Left lung (tissue), 14 donors: ENCODE measurements at places on chromosomes 6 and 20. TPM values are rescaled to one million over a fixed set of nuclear protein-coding genes. Genes with fewer than 3 reads are reported as not detected.
A peak's percentile ranks its signal among the peaks of the same experiment; 100 is the strongest.

Gene GPX5
- not detected for total RNA-seq

Gene CLPSL1
- not detected for total RNA-seq

Gene SCGN
- total RNA-seq, result not detected

Gene NKAIN2
- total RNA-seq, result not detected

Gene TNXB
- 78.4 TPM for total RNA-seq

Gene ULBP2
- 2.2 TPM for total RNA-seq

Gene COL21A1
- total RNA-seq, result 14.7 TPM

Gene TTBK1
- 0.26 TPM for total RNA-seq

Gene HUS1B
- total RNA-seq, result 0.41 TPM

Gene RHAG
- total RNA-seq, result not detected

Gene OR14J1
- not detected for total RNA-seq

Gene OR2B6
- not detected for total RNA-seq

- no peaks in the 10 kb centered on the region for H3K27me3 ChIP-seq
- peak overlapping the region; percentile 33 for H3K27ac ChIP-seq
- H3K4me1 ChIP-seq, result peaks cover 53% of the 10 kb centered on the region
Measured at GRCh38 chr20:63942969-63943807, 13.0 kb downstream of the UCKL1 start.

- no peak overlapping the region for H3K4me3 ChIP-seq
- H3K27me3 ChIP-seq, result no peaks in the 10 kb centered on the region
- no peaks in the 10 kb centered on the region for H3K36me3 ChIP-seq
- H3K4me1 ChIP-seq, result no peaks in the 10 kb centered on the region
- H3K27ac ChIP-seq, result no peak overlapping the region
- no peak for DNase-seq
Measured at GRCh38 chr20:60408435-60408834, 450.2 kb downstream of the CDH26 start.

GRCh38 chr6:149264629-149265028 lies 52.9 kb upstream of the TAB2 start:
- no peaks in the 10 kb centered on the region for H3K4me1 ChIP-seq
- no peak overlapping the region for H3K4me3 ChIP-seq
- DNase-seq, result no peak
- no peak overlapping the region for H3K27ac ChIP-seq
- H3K36me3 ChIP-seq, result no peaks in the 10 kb centered on the region

GRCh38 chr20:47727909-47728361 lies 57.3 kb downstream of the SULF2 start:
- no peak overlapping the region for H3K4me3 ChIP-seq
- no peaks in the 10 kb centered on the region for H3K36me3 ChIP-seq
- peak overlapping the region; percentile 91 for H3K27ac ChIP-seq
- H3K27me3 ChIP-seq, result no peaks in the 10 kb centered on the region

DNA sequence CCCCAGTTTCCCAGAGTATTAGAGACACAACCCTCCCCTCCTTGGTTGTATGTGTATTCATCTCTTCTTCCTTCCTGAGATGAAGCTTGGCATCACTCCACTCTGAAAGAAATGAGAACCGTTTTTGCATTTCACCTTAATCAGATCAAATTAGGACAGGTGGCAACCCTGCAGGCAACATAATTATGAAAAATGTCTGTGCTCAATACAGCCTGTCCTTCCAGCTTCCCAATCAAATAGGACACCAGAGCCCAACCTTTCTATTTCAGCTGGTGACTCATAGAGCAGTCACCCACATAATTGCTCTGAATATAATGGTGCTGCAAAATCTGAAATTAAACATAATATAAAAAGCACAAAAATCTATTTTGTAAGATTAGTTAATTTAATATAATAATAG lies 310.2 kb upstream of the AGPAT4 start:
- no peaks in the 10 kb centered on the region for H3K27me3 ChIP-seq
- no peak overlapping the region for H3K4me3 ChIP-seq
- no peaks in the 10 kb centered on the region for H3K36me3 ChIP-seq
- no peak overlapping the region for H3K27ac ChIP-seq
- no peaks in the 10 kb centered on the region for H3K4me1 ChIP-seq

DNA sequence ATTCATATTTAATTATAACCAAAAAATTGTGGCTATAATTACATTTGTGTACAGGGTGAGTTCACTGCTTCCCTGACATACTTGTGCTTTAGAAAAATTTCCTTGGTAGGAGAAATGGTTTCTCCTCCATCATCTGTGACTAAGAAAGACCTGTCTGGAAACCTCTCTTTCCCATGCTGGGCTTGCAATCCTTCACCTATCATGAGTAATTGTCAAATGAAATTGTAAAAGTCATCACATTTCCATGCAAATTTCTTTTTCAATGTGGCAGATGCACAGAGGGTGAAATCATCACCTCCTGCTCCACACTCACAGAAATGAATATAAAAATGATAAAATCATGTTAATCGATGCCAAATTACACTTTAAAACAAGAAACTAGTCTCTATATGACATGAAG lies 1.5 kb upstream of the SIRPB1 start:
- H3K4me1 ChIP-seq, result no peaks in the 10 kb centered on the region
- no peaks in the 10 kb centered on the region for H3K36me3 ChIP-seq
- H3K27me3 ChIP-seq, result no peaks in the 10 kb centered on the region
- DNase-seq, result no peak

GRCh38 chr6:11197175-11197536 lies 35.3 kb downstream of the NEDD9 start:
- no peak overlapping the region for H3K4me3 ChIP-seq
- peak overlapping the region; percentile 4 for H3K27ac ChIP-seq
- peaks cover 9% of the 10 kb centered on the region for H3K4me1 ChIP-seq
- H3K36me3 ChIP-seq, result peaks cover 2% of the 10 kb centered on the region
- DNase-seq, result no peak

GRCh38 chr6:22952097-22952496 lies 382.7 kb downstream of the HDGFL1 start:
- no peak overlapping the region for H3K27ac ChIP-seq
- H3K4me1 ChIP-seq, result no peaks in the 10 kb centered on the region
- no peaks in the 10 kb centered on the region for H3K27me3 ChIP-seq
- no peak for DNase-seq
- H3K36me3 ChIP-seq, result no peaks in the 10 kb centered on the region

- H3K4me1 ChIP-seq, result no peaks in the 10 kb centered on the region
- no peaks in the 10 kb centered on the region for H3K27me3 ChIP-seq
- no peaks in the 10 kb centered on the region for H3K36me3 ChIP-seq
Measured at GRCh38 chr6:24405262-24405661, 2.5 kb downstream of the MRS2 start.

DNA sequence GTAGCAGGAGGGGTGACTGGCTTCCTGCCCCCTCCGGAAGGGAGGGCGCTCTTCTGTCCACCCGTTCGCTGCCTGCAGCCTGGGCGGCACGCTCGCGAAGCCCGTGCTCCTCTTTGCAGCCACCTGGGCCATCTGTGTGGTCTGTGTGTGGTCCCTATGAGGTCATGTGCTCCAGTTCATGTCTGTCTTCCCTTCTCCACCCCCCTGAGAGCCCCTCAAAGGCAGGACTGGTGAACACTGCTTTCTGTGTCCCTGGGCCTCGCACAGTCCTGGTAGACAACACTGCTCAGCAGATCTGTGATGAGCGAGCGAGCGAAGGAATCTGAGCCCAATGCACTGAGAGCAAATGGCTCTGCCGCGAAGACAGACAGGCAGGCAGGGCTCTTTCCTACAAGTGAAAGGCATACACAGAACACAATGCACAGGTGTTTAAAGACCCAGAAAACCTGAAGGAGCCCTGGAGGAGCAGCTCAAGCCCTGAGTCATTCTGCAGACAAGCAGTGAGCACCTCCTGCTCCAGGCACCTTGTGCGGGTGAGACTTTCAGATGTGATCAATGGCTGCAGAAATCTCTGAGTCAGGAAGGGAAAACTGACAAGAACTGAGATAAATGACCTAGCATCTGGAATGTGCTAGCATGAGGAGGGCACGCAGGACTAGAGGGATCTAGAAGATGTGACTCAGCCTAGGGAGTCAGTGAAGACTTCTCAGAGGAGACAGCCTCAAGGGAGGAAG lies 27.1 kb downstream of the PPP1R3G start:
- DNase-seq, result no peak
- no peak overlapping the region for H3K27ac ChIP-seq
- no peaks in the 10 kb centered on the region for H3K4me1 ChIP-seq

DNA sequence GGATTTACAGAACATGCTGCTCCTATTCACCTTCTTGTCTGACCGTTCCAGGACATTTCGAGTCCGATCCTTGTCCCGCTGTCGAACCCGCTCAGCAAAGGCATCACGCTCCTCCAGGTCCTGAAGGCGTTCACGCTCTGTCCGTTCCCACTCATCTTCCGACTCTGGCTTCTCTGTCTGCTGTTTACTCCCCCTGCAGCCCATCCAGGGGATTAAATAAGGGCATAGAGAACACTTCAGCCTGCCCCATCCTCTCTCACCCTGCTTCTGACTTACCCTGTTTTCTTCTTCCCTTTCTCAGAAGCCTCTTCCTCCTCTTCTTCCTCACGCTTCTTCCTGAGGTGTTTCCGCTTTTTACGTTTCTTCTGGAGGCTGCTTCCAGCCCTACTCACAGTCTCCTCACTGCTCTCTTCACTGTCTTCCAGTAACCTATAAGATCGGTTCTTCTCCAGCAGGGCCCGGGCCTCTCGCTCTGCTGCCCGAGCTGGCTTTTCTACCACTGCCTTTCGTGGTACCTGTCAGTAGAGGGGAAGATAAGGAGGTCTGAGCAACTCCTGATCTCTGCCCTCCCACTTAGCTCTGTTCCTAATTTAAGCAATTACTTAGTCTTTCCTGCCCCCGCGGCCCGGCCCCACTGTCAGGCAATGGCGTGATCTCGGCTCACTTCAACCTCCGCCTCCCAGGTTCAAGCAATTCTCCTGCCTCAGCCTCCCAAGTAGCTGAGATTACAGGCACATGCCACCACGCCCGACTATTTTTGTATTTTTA lies 1.9 kb downstream of the DHX16 start:
- no peaks in the 10 kb centered on the region for H3K27me3 ChIP-seq
- no peak overlapping the region for H3K27ac ChIP-seq
- H3K4me3 ChIP-seq, result no peak overlapping the region
- H3K36me3 ChIP-seq, result peaks cover 53% of the 10 kb centered on the region
- DNase-seq, result no peak

- no peak for DNase-seq
- H3K27me3 ChIP-seq, result no peaks in the 10 kb centered on the region
- H3K27ac ChIP-seq, result peak overlapping the region; percentile 63
- no peaks in the 10 kb centered on the region for H3K4me1 ChIP-seq
- H3K36me3 ChIP-seq, result no peaks in the 10 kb centered on the region
Measured at GRCh38 chr6:22631091-22631490, 61.7 kb downstream of the HDGFL1 start.

GRCh38 chr6:75089921-75090320 lies 115.9 kb downstream of the COL12A1 start:
- no peaks in the 10 kb centered on the region for H3K4me1 ChIP-seq
- H3K4me3 ChIP-seq, result no peak overlapping the region
- no peak for DNase-seq
- no peaks in the 10 kb centered on the region for H3K36me3 ChIP-seq
- peaks cover 11% of the 10 kb centered on the region for H3K27me3 ChIP-seq

- DNase-seq, result no peak
- no peaks in the 10 kb centered on the region for H3K36me3 ChIP-seq
- no peaks in the 10 kb centered on the region for H3K27me3 ChIP-seq
Measured at GRCh38 chr6:105587349-105588122, 184.7 kb upstream of the PREP start.

- H3K4me3 ChIP-seq, result no peak overlapping the region
- no peaks in the 10 kb centered on the region for H3K4me1 ChIP-seq
- no peaks in the 10 kb centered on the region for H3K36me3 ChIP-seq
- H3K27ac ChIP-seq, result peak overlapping the region; percentile 56
Measured at GRCh38 chr6:148193063-148193680, 149.5 kb upstream of the SASH1 start.

GRCh38 chr20:31740208-31740607 lies 1.1 kb downstream of the TPX2 start:
- no peak overlapping the region for H3K27ac ChIP-seq
- H3K27me3 ChIP-seq, result no peaks in the 10 kb centered on the region
- H3K4me1 ChIP-seq, result no peaks in the 10 kb centered on the region
- no peak for DNase-seq
- no peaks in the 10 kb centered on the region for H3K36me3 ChIP-seq
- peak overlapping the region; percentile 70 for H3K4me3 ChIP-seq

- no peaks in the 10 kb centered on the region for H3K27me3 ChIP-seq
- DNase-seq, result no peak
- H3K27ac ChIP-seq, result no peak overlapping the region
- no peak overlapping the region for H3K4me3 ChIP-seq
Measured at GRCh38 chr6:101286146-101286545, 107.4 kb upstream of the GRIK2 start.

DNA sequence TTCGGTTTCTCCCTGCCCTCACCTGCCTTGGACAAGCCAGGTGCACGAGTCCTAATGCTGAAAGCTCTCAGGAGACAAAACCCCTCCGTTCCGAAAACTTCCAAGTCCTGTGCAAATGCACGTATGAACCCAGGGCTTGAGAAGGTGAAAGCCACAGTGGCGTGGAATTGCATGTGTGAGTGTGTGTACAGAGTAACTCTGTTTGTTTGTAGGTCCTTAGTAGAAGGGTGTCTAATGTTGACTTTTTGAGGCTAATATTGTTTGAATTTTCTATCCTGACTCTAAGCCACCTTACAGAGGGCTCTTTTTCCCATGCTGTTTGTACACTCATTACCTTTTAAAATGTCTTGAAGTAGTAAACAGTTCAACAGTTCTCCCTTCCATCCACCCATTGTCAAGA lies 129.1 kb downstream of the FOXA2 start:
- no peak overlapping the region for H3K27ac ChIP-seq
- DNase-seq, result peak; percentile 47
- no peaks in the 10 kb centered on the region for H3K36me3 ChIP-seq

GRCh38 chr6:42978487-42978838 lies 518 bp downstream of the PEX6 start:
- H3K36me3 ChIP-seq, result no peaks in the 10 kb centered on the region
- H3K4me3 ChIP-seq, result peak overlapping the region; percentile 95
- H3K27ac ChIP-seq, result peak overlapping the region; percentile 67
- no peak for DNase-seq
- peaks cover 11% of the 10 kb centered on the region for H3K4me1 ChIP-seq
- no peaks in the 10 kb centered on the region for H3K27me3 ChIP-seq

DNA sequence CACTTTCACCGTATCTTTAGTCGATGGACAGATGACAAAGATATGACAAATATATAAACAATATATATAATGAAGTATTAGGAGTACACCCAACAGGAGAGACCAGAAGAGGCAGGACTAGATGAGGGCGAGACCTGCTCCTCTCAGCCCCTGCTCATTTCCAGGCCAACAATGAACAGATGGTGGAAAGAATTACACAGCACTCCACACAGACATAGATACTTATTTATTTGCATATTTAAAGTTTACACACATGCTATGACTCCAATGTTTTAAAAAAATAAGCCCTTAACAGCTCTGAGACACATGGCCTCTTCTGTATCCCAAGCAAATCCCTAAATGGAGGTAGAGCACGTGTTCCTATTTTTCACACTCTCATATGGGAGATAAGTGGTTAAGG lies 10.4 kb downstream of the FAM210B start:
- H3K27me3 ChIP-seq, result no peaks in the 10 kb centered on the region
- DNase-seq, result no peak
- H3K27ac ChIP-seq, result no peak overlapping the region
- no peaks in the 10 kb centered on the region for H3K4me1 ChIP-seq
